ENCODE measurements at places on chromosomes 1 and 21. TPM values are rescaled to one million over a fixed set of nuclear protein-coding genes. Genes with fewer than 3 reads are reported as not detected.

DNA sequence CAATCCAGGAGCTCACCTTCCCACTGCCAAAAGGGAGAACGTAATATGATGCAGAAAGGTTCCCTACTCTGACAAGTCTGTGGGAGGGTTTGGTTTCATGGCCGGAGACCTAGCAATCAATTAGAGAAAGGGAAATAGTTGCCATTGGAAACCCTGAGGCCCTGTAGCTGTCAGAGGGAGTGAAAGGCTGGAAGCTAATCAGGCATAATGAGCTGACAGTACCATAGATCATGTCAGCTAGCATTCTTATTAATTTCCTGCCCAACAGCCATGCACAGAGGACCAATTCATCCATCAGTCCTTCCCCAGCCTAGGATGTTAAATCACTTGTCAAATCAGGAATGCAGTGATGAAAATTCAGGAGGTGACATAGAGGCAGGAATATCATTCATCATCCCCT lies 527.3 kb downstream of the PLPP3 start:
- no peak for DNase-seq

GRCh38 chr1:47627016-47627415 lies 189.2 kb downstream of the FOXD2 start:
- no peak for DNase-seq

GRCh38 chr1:117267232-117267774 lies 56.6 kb upstream of the VTCN1 start:
- no peak for DNase-seq

DNA sequence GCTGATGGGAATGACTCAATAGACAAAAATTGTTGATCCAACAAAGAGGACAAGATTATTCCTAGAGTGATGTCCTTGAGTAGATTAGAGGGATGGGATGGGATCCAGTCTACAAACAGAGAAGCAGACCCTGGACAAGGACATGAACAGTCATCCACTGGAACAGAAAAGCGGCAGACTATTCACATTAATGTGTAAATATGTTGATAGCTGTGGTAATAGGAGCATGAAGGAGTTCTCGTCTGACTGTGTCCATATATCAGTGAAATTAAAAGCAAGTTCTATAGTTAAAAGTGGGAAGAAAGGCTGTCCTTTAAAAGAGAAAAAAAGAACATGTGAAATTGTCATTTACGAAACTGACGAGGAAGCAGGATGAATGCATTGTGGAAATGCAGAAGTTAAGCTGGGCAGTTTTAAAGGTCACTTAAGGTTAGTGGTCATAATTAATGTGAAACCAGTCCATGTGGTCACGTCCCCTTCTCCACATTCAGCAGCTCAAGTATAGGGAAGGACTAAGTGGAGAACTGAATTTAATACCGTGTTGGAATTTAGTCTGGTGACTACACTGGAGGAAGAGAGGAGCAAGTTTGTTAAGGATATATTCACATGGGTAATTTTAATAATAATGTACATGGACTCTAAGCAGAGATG lies 62.1 kb downstream of the PIK3R3 start:
- DNase-seq = no peak

DNA sequence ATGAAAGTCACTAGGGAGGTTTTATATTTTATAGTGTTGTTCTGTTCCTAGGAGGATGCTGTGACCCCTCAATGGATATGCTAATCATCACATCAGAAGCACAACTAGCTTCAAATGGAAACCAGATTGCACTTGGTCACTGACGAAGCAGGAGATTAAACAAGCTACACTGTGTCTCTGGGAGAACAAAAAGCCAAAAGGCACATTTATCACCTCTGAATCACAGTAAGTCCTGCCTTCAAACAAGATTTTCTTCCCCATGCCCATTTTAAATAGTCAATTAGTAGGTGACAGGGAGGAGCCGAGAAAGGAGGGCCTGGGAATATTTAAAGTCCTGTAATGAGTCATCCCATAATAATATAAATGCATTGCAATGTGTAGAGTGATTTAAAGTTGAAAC lies 38.1 kb downstream of the RGS2 start:
- no peak for DNase-seq

DNA sequence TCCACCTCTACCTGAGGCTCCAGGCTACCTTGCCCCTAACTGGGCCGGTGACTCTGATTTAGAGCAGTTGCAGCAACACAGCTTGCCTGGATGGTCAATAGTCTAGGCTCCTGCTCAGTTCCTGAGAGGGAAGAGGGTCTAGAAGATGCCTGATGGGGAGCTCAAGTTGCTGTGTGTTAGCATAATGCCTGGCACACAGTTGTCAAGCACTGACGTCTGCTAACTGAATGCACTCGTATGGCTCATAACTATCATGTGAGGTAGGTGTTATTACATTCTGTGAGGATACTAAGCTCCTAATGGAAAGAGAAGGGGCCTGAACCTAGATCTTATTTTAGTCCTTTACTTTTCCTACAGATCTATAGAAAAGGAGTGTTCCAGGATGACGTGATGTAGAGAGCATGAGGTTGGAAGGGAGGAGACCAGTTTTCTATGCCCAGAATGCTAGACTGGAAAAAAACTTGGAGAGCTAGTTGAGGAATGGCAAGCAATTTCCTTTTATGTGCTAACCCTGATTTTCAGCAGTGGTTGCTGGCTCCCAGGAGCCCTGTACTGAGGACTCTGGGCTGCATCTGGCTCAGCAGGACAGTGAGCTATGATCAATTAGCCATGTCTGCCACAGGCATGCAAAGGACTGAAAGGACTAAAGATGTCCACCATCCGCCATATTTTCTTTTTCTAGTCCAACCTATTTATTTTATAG lies 30.0 kb downstream of the FAM78B start:
- DNase-seq = no peak

- peak; percentile 60 for DNase-seq
Measured at GRCh38 chr1:152112101-152112884, 3.0 kb downstream of the TCHH start.

DNA sequence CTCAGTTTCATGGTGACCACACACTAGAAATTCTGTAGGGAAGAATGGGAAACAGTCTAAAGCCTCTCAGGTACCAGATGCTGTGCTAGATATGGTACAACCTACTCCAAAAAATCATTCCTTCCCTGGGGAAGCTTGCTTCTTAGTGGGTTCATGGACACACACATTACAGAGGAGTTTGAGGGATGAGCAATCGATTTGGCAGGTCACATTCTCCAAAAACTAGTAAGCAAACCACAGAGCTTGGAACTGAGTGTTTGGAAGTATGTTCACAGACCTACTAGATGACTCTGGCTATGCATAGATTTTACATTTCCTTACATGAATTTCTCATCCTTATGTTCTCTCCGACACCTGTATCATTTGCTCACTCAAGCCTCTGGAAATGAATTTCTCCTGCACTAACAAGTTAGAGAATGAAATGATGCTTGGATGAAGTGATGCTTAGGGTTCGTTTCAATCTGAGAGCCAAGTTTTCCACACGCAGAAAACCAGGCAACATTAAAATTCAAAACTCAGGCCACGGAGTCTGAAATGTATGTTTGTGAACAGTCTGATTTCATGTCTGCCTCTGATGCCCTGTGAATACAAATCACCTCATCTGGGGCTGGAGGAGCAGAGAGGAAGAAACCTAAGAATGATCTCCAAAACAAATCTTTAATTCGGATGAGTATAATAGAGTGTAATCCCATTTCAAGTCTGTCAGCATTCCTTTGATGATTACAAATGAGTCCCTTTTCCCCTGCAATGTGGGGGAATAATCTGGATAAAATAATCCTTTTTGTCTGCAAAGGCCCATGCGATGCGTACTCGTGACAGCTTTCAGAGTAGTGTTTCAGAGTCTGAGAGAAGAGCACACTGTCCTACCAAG lies 11.0 kb downstream of the EVA1C start:
- no peak for DNase-seq

The OPRD1 gene
- not detected for total RNA-seq

The HSPA6 gene
- total RNA-seq = 15.1 TPM

DNA sequence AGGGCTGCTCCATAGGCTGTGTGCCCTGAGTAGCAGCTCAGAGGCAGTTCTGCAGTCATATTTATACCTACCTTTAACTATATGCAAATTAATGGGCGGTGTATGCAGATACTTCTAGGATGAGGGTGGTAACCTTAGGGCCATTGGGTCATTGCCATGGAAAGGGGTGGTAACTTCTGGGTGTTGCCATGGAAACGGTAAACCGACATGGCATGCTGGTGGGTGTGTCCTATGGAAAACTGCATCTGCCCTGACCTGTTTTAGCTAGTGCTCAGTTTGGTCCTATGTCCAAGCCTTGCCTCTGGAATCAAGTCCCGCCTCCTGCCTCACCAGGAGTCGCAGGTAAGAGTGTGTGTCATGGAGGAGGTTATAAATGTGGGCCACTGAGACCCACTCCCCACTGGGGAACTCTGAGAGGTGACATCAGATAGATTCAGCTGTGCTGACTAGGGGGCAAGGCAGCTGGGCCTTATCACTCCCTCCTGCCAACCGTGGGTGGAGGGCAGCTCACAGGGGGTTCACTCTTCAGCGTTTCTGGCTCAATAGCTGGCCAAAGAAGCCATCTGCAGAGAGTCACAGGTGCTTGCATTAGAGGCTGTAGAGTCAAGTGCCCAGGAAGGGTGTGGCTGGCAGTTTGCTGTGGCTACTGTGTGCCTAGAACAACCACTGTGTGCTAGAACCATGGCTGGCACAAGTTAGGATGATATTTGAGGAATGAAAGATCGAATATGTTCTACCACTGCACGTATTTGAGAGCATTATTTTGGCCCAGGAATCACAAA lies 19.0 kb downstream of the BACE2 start:
- no peak for DNase-seq

The SAMD11 gene
- total RNA-seq = 1.0 TPM

The SLC25A34 gene
- total RNA-seq = 6.9 TPM

The ACTL8 gene
- not detected for total RNA-seq

GRCh38 chr1:30807318-30808066 lies 49.9 kb upstream of the LAPTM5 start:
- DNase-seq = peak; percentile 87

DNA sequence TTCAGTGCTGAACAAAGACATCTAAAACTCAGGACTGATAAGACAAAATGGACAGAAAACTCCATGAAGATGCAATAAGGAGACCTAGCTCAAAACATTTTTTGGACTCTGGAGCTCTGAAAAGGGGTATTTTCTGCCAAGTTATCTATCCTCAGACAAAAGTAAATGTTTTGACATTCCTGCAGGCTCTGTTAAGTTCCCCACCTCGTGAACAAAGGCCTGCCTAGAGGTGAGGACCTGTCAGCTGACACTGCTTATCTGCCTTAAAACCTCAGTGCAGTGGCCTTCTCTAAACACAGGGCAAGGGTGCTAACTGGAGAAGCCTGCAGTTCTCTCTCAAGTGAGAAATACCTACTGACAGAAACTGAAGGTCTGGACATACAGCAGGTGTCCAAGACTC lies 41.1 kb downstream of the COLGALT2 start:
- no peak for DNase-seq

The OSCP1 gene
- 14.7 TPM for total RNA-seq

- DNase-seq = no peak
Measured at GRCh38 chr1:18452550-18452949, 28.2 kb upstream of the KLHDC7A start.

The MUL1 gene
- total RNA-seq = 29.5 TPM

GRCh38 chr1:44283524-44284173 lies 70.4 kb downstream of the DMAP1 start:
- no peak for DNase-seq

GRCh38 chr1:201336711-201337450 lies 40.6 kb downstream of the TNNT2 start:
- DNase-seq = no peak

- DNase-seq = peak; percentile 10
Measured at GRCh38 chr21:45053561-45054226, 20.7 kb upstream of the ADARB1 start.
